ENCODE measurements at places on chromosomes 1 and 21. TPM values are rescaled to one million over a fixed set of nuclear protein-coding genes. Genes with fewer than 3 reads are reported as not detected.
A peak's percentile ranks its signal among the peaks of the same experiment; 100 is the strongest.

GRCh38 chr1:24427545-24427862 lies 11.9 kb downstream of the NIPAL3 start:
- H3K36me3 ChIP-seq: peaks cover 6% of the 10 kb centered on the region
- H3K27ac ChIP-seq: no peak overlapping the region
- DNase-seq: no peak
- H3K4me3 ChIP-seq: no peak overlapping the region
- no peaks in the 10 kb centered on the region for H3K27me3 ChIP-seq

- H3K27ac ChIP-seq: no peak overlapping the region
- no peak for DNase-seq
- H3K27me3 ChIP-seq: no peaks in the 10 kb centered on the region
- peaks cover 16% of the 10 kb centered on the region for H3K36me3 ChIP-seq
- H3K4me3 ChIP-seq: no peak overlapping the region
Observed at GRCh38 chr1:235749755-235750300, 100.2 kb upstream of the GNG4 start.

ATAD3B gene
- 25.3 TPM for total RNA-seq

GRCh38 chr1:117572546-117572945 lies 33.3 kb upstream of the TENT5C start:
- no peak overlapping the region for H3K27ac ChIP-seq
- peaks cover 23% of the 10 kb centered on the region for H3K4me1 ChIP-seq
- no peaks in the 10 kb centered on the region for H3K27me3 ChIP-seq
- peak; percentile 7 for DNase-seq
- no peak overlapping the region for H3K4me3 ChIP-seq

DNA sequence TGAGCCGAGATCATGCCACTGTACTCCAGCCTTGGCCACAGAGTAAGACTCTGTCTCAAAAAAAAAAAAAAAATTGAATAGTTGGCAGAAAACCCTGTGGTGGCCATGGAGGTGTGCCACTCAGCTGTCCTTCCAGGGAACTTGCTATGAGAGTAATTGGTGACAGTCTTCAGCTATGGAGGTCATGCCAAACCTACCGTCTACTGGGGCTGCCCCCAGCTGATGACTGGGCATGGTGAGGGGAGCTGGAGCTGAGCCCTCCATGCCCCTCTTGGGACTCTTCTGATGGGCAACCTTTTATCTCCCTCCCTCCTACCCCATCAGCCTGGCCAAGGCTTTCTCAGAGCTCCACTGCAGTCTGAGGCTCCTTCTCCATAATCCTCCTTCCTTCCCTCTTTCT lies 84.2 kb downstream of the RYR2 start:
- no peak for DNase-seq
- no peaks in the 10 kb centered on the region for H3K27me3 ChIP-seq
- H3K4me3 ChIP-seq: no peak overlapping the region

ATP6V1G3 gene
- total RNA-seq: not detected

DNA sequence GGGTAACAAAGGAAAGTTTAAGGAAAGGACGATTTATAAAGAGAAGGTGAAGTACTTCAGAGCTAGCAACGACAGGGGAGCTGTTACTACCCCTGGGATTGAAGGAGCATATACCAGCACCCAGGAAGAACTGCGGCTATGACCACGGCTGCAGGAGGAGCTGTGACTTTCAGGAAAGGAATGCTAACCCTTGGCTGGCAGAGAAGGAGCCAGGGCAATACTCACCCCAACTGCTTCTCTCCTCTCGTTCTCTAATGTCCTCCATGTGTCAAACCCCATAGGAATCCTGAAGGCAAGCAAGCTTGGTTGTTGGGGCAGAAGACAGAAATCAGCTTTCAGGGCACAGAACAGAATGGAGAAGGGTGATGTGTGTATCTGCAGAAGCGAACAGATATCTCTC lies 120.5 kb downstream of the TMEM53 start:
- H3K36me3 ChIP-seq: no peaks in the 10 kb centered on the region
- DNase-seq: no peak
- H3K4me1 ChIP-seq: no peaks in the 10 kb centered on the region
- H3K4me3 ChIP-seq: no peak overlapping the region
- no peaks in the 10 kb centered on the region for H3K27me3 ChIP-seq
- H3K27ac ChIP-seq: no peak overlapping the region

- H3K36me3 ChIP-seq: no peaks in the 10 kb centered on the region
- no peaks in the 10 kb centered on the region for H3K27me3 ChIP-seq
- peak overlapping the region; percentile 76 for H3K4me3 ChIP-seq
- no peak overlapping the region for H3K27ac ChIP-seq
- H3K4me1 ChIP-seq: peaks cover 19% of the 10 kb centered on the region
Observed at GRCh38 chr1:59697150-59697800, 117.5 kb upstream of the HOOK1 start.

- peaks cover 12% of the 10 kb centered on the region for H3K4me1 ChIP-seq
- H3K27ac ChIP-seq: no peak overlapping the region
- H3K36me3 ChIP-seq: no peaks in the 10 kb centered on the region
- H3K4me3 ChIP-seq: no peak overlapping the region
- peak; percentile 60 for DNase-seq
Observed at GRCh38 chr1:39091845-39092645, 65.9 kb downstream of the NDUFS5 start.

Measured in activated T-cell treated with anti-CD3 and anti-CD28 coated beads, Interleukin-2, amount 50 U/mL, for 72 hours (primary cell).